ENCODE measurements at places on chromosomes 13 and 19.

GRCh38 chr13:38590230-38590629 is 96.6 kb upstream of the FREM2 start:
- DNase-seq: no peak

DNA sequence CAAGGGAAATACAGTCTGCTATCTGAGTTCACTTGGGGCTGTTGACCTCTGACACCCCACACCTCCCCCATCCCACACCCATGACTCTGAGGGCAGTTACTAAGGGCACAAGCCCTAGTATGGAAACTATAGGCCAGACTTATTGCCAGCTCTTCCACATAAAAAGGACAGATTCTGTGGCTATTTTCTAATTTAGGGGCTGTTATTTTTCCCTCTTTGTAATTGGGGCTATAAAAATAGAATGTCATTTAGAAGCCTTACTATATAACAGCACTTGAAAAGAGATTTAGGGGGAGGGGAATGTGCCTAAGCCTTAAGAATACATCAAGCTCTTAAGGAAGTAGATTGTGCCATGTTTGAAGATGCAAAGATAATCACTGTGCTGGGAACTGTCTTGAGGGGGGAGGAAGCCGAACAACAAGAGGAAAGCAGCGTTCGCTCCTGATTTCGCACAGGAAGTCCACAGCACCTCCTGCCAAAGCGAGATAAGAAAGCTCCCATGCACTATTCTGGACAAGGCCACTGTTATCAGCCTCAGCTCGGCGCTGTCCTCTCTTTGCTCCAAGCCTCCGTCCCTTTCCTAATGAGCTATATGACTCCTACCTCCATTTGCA is 86.6 kb downstream of the FLT1 start:
- peak; percentile 100 for DNase-seq

DNA sequence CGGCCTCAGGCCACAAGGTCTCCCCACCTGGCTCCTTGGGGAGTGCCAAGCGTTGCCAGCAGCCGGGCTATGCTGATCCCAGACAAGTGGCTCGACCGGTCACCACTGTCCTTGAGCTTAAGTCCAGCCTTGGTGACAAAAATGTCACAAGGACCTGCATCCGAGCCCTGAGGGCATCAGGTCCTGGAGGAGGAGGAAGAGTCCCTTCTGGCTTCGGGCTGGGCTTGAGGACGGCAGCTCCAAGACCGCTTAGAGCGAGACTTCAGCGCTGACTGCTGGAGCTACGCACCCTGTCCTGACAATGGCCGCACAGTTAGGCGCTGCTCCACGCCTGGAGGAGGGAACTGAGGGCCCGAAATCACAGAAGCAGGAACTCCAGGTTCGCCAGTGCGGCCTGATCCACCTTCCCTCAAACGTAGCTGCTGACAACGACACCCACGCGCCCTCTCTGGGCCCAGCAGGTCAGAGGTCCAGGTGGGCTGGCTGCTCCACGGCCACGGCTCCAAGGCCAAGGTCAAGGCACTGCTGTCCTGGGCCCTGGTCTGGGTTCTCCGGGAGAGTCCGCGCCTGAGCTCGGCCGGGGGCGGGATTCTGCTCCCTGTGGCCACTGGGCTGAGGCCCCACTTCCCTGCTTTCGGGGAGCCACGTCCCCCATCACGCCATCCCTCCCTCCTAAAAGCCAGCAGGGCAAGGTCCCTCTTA is 7.0 kb downstream of the SBNO2 start:
- DNase-seq: no peak

DNA sequence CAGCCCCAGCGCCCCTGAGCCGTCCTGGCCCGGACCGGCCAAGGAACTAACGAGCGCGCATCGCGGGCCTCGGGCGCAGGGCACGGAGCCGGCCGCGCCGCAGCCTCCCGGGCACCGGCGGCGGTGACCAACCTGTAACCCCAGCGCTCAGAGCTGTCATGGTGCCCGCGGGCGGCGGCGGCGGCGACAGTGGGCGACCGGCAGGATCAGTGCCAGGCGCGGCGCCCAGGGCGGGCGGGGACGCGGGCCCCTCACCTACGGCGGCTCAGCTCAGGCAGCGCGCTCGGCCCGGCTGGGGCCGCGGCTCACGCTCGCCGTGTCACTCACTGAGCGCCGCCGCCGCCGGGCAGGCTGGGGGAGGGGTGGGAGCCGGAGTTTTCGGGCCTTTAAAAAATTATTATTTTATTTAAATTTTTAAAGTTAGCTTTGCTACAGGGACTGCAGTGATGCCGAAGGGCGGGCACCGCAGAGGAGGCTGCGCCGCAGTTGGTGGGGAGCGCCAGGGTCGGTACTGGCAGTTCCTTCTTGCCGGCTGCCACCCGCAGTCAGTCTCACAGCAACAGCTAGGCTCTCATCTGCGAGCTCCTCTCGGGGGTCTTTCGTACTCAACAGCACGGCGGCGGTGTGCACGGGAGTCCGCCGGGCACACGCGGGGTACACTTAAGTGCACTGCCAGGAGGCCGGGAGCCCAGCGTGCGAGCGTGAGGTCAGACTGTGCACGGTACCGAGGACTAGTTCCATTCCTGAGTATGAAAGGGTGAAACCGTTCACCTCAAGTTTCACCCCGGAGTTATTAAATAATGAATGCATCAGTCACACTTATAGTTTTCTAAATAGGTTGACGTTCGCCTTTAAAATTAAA is at the start of gene NALCN:
TSS of gene NALCN (minus strand) at position 328 of the 862 bp plus-strand sequence. CDS start 17,382 bp downstream, outside the sequence.
- peak; percentile 56 for DNase-seq

GRCh38 chr19:56110515-56111448 is 10.3 kb downstream of the ZNF787 start:
- DNase-seq: peak; percentile 72
